ENCODE measurements at places on chromosomes 12 and 14. TPM values are rescaled to one million over a fixed set of nuclear protein-coding genes. Genes with fewer than 3 reads are reported as not detected.

The TAS2R7 gene
- not detected for total RNA-seq

The TAS2R19 gene
- total RNA-seq = not detected

The NCKAP5L gene
- 18.9 TPM for total RNA-seq

The BEGAIN gene
- 1.3 TPM for total RNA-seq

The ARID4A gene
- total RNA-seq = 2.0 TPM

The WSCD2 gene
- not detected for total RNA-seq

The ASB2 gene
- total RNA-seq = 0.15 TPM

The JPH4 gene
- total RNA-seq = not detected

The TAS2R13 gene
- total RNA-seq = 0.17 TPM

The KRT85 gene
- total RNA-seq = not detected

The EFS gene
- total RNA-seq = 15.8 TPM

The ITPR2 gene
- total RNA-seq = 5.0 TPM

The HOXC6 gene
- 0.89 TPM for total RNA-seq

The DDX23 gene
- total RNA-seq = 48.3 TPM

The TCP11L2 gene
- total RNA-seq = 9.2 TPM

The APOF gene
- not detected for total RNA-seq

The RHNO1 gene
- total RNA-seq = 43.3 TPM

The ATP5MC2 gene
- total RNA-seq = 613 TPM

The COL2A1 gene
- 0.17 TPM for total RNA-seq

The TMEM132D gene
- not detected for total RNA-seq

The OTX2 gene
- total RNA-seq = not detected

The COCH gene
- 0.45 TPM for total RNA-seq

The DPY19L2 gene
- total RNA-seq = 2.5 TPM

The KRT79 gene
- total RNA-seq = not detected

The FOXN4 gene
- not detected for total RNA-seq

The SCN8A gene
- 0.74 TPM for total RNA-seq

All from bronchus fibroblast of lung (primary cell).